Endodermal cell (in vitro differentiated cells): ENCODE measurements at places on chromosomes 13 and 19.

DNA sequence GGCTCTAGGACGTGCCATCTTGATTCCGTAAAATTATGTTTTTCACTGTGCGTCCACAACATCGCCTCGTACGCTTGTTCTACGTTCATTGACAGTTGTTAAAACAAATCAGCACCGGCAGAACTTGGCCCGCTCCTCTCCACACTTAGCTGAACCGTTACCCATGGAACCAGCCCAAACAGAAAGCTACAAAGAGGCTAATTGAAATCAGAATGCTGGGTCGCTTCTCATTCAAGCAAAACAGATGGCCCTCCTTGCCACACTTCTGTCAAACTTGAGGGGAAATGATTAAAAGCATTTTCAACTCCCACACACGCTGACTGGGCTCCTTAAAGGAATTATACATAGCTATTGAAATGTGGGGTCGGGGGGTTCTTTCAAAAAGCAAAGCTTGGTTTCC is 71.6 kb downstream of the TM9SF2 start:
- no peaks in the 10 kb centered on the region for H3K27me3 ChIP-seq
- no peak overlapping the region for H3K27ac ChIP-seq
- H3K4me3 ChIP-seq = no peak overlapping the region
- no peak for DNase-seq
- no peaks in the 10 kb centered on the region for H3K4me1 ChIP-seq
- H3K36me3 ChIP-seq = no peaks in the 10 kb centered on the region

DNA sequence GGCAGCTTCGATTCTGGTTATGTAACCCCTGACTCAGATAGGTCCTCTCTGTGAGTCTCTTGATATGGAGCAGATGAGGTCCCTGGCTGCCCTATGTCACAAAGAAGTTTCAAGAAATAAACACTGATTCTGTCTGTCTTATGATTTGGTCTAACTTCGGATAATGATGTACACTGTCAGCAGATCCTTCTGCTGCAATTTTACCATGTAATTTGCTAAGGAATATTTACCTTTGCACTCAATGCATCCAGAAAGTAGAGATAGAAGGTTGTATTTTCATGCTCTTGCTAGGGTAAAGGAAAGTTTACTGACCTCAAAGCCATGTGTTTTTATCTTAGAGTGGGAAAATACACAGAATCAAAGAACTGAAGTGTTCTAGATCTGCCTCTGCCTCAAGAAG is 98.2 kb downstream of the KLF5 start:
- H3K27me3 ChIP-seq = no peaks in the 10 kb centered on the region
- H3K36me3 ChIP-seq = no peaks in the 10 kb centered on the region
- H3K4me3 ChIP-seq = no peak overlapping the region
- H3K27ac ChIP-seq = no peak overlapping the region

GRCh38 chr13:77323858-77324257 is 3.0 kb downstream of the MYCBP2 start:
- peaks cover 52% of the 10 kb centered on the region for H3K27me3 ChIP-seq
- no peak overlapping the region for H3K27ac ChIP-seq
- no peak overlapping the region for H3K4me3 ChIP-seq
- no peaks in the 10 kb centered on the region for H3K36me3 ChIP-seq
- DNase-seq = no peak
- no peaks in the 10 kb centered on the region for H3K4me1 ChIP-seq

DNA sequence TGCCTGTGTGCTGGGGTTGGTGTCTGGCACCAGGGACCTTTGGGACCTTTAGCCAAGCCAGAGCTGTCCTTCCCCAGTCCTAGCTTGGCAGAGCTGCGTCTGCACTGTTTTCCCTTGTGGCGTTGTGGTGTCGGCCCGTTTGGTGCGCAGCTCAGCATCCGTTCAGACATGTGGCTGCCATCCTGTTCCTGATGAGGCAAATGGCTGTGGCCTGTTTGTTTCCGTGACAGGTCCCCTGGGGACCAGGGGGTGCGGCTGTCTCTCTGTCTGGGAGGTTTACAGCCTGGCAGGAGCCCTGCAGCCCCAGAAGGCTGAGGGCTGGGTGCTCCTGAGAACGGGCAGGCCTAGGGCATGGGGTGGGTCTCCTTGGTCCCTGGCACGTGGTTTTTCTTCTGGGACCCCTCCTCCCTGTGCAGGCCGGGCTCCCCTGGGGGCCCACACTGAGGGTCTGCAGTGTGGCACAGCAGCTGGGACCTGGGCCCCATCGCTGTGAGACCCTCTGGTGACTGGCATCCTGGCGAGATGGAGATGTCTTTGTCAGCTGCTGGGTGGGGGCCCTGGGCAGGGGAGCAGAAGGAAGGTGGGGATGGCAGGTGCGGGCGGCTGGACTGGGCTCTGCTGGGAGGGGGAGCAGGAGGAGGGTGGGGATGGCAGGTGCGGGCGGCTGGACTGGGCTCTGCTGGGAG is 4.0 kb downstream of the SPPL2B start:
- peaks cover 14% of the 10 kb centered on the region for H3K36me3 ChIP-seq
- no peaks in the 10 kb centered on the region for H3K27me3 ChIP-seq
- no peak for DNase-seq
- H3K4me1 ChIP-seq = peaks cover 6% of the 10 kb centered on the region
- H3K27ac ChIP-seq = peak overlapping the region; percentile 61
- no peak overlapping the region for H3K4me3 ChIP-seq

DNA sequence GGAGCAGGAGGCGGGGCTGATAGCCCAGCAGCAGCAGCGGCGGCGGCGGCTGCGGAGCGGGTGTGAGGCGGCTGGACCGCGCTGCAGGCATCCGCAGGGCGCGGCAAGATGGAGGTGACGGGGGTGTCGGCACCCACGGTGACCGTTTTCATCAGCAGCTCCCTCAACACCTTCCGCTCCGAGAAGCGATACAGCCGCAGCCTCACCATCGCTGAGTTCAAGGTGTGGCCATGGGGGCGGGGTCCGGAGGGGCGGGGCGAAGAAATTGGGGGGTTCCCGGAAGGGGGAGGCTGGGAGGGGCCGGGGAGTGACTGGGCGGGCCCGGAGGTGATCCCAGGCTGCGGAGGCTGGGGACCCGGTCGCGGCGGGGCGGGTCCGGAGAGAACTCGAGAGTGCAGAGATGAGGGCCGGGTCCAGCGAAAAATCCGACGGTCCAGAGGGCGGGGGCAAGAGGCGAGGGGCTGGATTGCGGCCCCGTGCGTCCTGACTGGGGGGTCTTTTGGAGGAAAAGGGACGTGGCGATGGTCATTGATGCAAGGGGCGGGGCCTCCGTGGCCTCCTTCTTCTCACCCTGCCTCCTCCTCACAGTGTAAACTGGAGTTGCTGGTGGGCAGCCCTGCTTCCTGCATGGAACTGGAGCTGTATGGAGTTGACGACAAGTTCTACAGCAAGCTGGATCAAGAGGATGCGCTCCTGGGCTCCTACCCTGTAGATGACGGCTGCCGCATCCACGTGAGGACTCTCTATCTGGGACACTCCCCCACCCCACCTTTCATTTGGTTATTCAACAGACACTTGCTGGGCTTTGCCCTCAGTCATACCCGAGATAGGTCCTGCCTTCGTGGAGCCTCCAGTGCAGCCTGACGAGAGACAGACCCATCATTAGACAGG is at the start of gene TBCB:
Gene TBCB, plus strand, starts transcription at position 16 of the 891 bp plus-strand sequence. Its CDS starts 93 bp downstream, at position 109.
- peaks cover 42% of the 10 kb centered on the region for H3K36me3 ChIP-seq
- no peaks in the 10 kb centered on the region for H3K27me3 ChIP-seq
- H3K4me1 ChIP-seq = no peaks in the 10 kb centered on the region
- peak within 1 kb of the TSS; percentile 70 for H3K27ac ChIP-seq
- DNase-seq = no peak
- H3K4me3 ChIP-seq = peak within 1 kb of the TSS; percentile 97

- H3K36me3 ChIP-seq = peaks cover 15% of the 10 kb centered on the region
- no peak overlapping the region for H3K27ac ChIP-seq
- no peak overlapping the region for H3K4me3 ChIP-seq
Measured at GRCh38 chr13:23350009-23350408, 83.5 kb downstream of the SACS start.

DNA sequence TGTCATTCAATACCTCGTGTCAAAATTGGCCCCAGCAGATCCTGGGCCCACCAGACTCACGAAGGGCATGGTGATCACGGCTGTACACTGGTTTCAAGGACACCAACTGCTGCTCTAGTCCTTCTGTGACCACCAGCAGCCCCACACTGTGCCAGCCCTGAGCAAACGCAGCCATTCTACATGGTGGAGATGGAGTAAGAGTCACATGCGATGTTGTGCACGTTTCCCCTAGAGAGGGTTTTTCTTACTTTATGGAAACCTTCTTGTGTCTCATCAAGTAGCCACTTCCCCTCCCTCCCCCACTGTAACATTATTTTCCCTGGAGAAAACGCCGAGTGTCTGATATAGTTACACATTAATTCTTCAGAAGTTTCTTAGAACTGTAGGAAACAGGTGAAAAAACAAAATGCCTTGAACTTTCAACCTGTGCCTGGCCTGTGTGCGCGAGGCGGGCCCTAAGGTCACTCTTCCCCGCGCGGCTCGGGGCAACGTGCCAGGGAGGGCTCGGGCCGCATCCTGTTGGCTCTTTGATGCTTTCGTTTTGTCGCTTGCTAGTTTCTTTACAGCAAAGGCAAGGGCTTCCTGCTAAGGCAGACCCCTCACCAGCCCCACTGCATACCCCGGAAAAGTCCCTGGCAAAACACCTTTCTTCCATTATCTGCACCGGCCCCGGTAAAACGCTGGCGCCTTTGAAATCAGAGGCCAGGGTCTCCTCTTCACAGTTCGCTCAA is 44.6 kb downstream of the GGACT start:
- no peak overlapping the region for H3K4me3 ChIP-seq
- no peak overlapping the region for H3K27ac ChIP-seq
- no peaks in the 10 kb centered on the region for H3K36me3 ChIP-seq
- peak; percentile 38 for DNase-seq
- peaks cover 5% of the 10 kb centered on the region for H3K4me1 ChIP-seq

- H3K4me1 ChIP-seq = no peaks in the 10 kb centered on the region
- H3K27me3 ChIP-seq = no peaks in the 10 kb centered on the region
- no peak for DNase-seq
- no peak overlapping the region for H3K27ac ChIP-seq
Measured at GRCh38 chr13:26401578-26402021, 147.7 kb downstream of the CDK8 start.

DNA sequence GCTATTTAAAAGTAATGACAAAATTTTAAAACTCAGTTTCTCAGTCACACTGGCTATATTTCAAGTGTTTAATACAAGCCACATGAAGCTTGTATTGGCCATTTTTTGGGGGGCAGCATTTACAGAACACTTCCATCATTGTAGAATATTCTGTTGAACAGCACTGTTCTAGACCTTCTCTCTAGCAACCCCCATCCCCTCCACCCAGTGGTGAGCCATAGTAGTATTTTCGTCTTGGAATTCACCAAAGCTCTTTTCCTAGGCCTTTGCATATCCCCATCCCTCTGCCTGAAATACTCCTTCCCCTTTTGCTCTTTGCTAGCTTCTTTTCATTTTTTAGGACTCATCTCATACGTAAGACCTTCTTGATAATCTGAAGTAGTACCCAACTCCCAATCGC is 99.5 kb downstream of the ZC3H13 start:
- H3K4me1 ChIP-seq = no peaks in the 10 kb centered on the region
- no peaks in the 10 kb centered on the region for H3K27me3 ChIP-seq
- no peak for DNase-seq
- H3K4me3 ChIP-seq = no peak overlapping the region
- H3K27ac ChIP-seq = no peak overlapping the region
- H3K36me3 ChIP-seq = peaks cover 38% of the 10 kb centered on the region

- no peak overlapping the region for H3K27ac ChIP-seq
- no peak overlapping the region for H3K4me3 ChIP-seq
- no peak for DNase-seq
- H3K4me1 ChIP-seq = peaks cover 10% of the 10 kb centered on the region
- no peaks in the 10 kb centered on the region for H3K27me3 ChIP-seq
Measured at GRCh38 chr13:24214528-24214927, 54.0 kb downstream of the SPATA13 start.

- H3K4me1 ChIP-seq = peaks cover 3% of the 10 kb centered on the region
- DNase-seq = no peak
- H3K27me3 ChIP-seq = no peaks in the 10 kb centered on the region
- no peak overlapping the region for H3K27ac ChIP-seq
- no peaks in the 10 kb centered on the region for H3K36me3 ChIP-seq
- no peak overlapping the region for H3K4me3 ChIP-seq
Measured at GRCh38 chr13:46613409-46614049, 60.6 kb downstream of the LRCH1 start.

DNA sequence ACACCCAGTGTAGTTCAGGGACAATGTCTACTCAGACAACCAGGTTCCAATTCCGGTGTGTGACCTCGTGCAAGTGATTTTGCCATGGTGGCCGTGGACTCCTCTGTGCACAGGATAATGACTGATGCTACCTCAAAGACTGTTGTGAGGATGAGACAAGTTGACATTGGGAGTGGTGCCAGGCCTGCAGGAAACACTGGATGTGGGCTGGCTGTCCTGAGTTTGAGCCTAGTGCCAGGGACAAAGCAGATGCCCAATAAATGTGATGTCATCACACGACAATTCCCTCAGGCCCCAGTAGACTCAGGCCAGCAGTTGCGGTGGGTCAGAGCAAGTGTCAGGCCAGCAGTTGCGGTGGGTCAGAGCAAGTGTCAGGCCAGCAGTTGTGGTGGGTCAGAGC is 6.2 kb upstream of the SCN1B start:
- H3K27me3 ChIP-seq = no peaks in the 10 kb centered on the region
- H3K27ac ChIP-seq = no peak overlapping the region
- no peaks in the 10 kb centered on the region for H3K4me1 ChIP-seq

GRCh38 chr13:94435604-94436226 is 43.8 kb downstream of the DCT start:
- H3K27ac ChIP-seq = no peak overlapping the region
- DNase-seq = no peak
- no peaks in the 10 kb centered on the region for H3K36me3 ChIP-seq
- peaks cover 12% of the 10 kb centered on the region for H3K4me1 ChIP-seq
- no peak overlapping the region for H3K4me3 ChIP-seq

DNA sequence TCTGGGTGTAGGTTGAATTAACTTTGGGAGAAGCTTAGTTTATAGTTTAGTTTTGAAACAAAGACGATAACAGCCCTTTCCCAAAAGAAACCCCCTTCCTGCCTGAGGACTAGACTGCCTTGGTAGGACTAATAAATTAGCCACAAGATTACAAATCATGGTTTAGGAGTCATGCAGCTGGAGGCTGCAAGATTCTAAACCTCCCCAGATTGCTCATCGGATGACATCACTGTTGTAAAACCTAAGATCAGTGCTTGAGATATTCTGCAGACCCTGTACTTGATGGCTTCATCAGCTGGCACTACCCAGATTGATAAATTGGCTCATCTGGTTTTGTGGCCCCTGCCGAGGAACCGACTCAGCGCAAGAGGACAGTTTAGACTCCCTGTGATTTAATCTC is 35.9 kb upstream of the MPHOSPH8 start:
- H3K4me1 ChIP-seq = no peaks in the 10 kb centered on the region
- no peak overlapping the region for H3K4me3 ChIP-seq
- H3K36me3 ChIP-seq = no peaks in the 10 kb centered on the region
- H3K27me3 ChIP-seq = peaks cover 16% of the 10 kb centered on the region
- H3K27ac ChIP-seq = no peak overlapping the region
- DNase-seq = no peak

GRCh38 chr19:35783469-35784434 is 8.4 kb downstream of the ARHGAP33 start:
- H3K27me3 ChIP-seq = no peaks in the 10 kb centered on the region
- H3K4me3 ChIP-seq = no peak overlapping the region
- H3K36me3 ChIP-seq = no peaks in the 10 kb centered on the region
- H3K4me1 ChIP-seq = no peaks in the 10 kb centered on the region
- peak; percentile 76 for DNase-seq
- H3K27ac ChIP-seq = no peak overlapping the region

- H3K4me3 ChIP-seq = no peak overlapping the region
- H3K27ac ChIP-seq = no peak overlapping the region
- no peak for DNase-seq
- H3K4me1 ChIP-seq = peaks cover 10% of the 10 kb centered on the region
Measured at GRCh38 chr19:8242211-8242821, 33.1 kb downstream of the CERS4 start.

GRCh38 chr19:14559916-14560775 is 11.7 kb downstream of the NDUFB7 start:
- H3K4me3 ChIP-seq = no peak overlapping the region
- H3K27ac ChIP-seq = peak overlapping the region; percentile 6
- no peaks in the 10 kb centered on the region for H3K27me3 ChIP-seq
- H3K36me3 ChIP-seq = no peaks in the 10 kb centered on the region
- no peak for DNase-seq
